ENCODE measurements at places on chromosomes 4 and X. TPM values are rescaled to one million over a fixed set of nuclear protein-coding genes. Genes with fewer than 3 reads are reported as not detected.
A peak's percentile ranks its signal among the peaks of the same experiment; 100 is the strongest.

DNA sequence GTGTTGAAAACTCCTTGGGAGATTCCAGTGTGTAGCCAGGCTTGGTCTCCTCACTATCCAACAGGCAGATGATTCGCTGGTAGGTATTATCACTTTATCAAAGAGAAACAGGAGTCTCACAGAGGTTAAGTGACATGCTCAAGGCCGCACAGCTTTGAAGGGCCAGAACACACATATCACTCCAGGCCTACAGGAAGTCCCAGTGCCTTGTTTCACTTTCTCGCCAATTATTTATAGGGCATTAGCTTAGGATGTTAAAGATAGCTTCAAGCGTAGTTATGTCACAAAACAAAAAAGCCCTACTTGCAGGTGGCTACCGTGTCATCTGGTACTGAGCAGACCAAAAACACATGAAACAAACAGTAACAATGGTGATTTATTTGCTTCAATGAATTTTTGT, 13.2 kb downstream of the ATP8A1 start:
- DNase-seq: no peak

- no peak for DNase-seq
Measured at GRCh38 chrX:153673428-153674218, at the start of gene PNCK. PNCK (minus strand) TSS chrX:153673813; CDS start chrX:153673076, 737 bp downstream.

GRCh38 chrX:40272141-40272540, 174.4 kb upstream of the BCOR start:
- no peak for DNase-seq

DNA sequence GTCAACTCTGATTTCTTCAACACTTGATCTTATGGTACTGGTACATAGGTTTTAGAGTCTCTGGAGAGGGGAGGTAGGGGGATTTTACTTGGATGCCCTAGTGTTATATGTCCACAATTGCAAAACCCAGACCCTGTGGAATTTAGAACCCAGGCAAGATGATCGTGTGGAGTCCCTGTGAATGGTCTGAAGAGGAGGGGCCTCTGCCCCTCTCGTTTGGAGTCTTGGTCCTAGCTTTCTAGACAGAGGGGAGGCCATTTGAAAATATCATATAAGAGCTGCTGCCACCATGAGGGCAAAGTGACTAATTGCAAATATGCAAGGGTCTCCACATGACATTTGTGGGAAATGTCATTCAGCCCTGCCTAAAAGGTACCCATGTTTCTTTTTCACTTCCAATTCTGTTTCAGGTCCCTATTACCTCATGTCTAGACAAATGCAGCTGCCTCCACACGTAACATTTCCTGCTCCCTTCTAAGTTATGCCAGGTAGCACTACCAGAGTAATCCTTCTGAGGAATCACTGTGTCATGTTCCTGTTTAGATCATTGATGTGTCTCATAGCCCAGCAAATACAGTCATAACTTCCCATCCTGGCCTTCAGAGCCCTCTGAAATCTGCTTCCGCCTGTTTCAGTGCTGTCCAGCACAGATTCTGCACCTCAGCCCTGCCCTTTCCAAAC, 126.8 kb downstream of the KLHL8 start:
- peak; percentile 44 for DNase-seq

GRCh38 chrX:87516717-87517121, 883 bp upstream of the KLHL4 start:
- DNase-seq: no peak

GRCh38 chr4:114698231-114698630, 99.6 kb downstream of the UGT8 start:
- DNase-seq: no peak

DNA sequence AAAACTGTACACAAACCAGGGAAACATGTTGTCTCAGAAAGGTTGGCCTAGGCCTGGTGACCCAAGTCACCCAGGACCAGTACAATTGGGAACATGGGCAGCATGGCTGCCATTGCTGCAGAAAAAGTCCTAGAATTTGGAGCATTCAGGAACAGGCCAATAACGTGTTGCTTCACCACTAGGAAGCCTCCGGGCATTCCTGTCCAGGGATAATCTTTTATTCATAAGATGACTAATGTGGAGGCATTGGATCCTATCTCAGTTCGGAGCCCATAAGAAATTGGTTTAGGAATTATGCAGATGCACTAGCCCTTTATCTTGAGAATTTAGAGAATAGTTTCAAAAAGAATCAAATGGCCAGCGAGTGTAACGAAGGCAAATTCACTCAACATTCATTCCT, 242.8 kb upstream of the NDST4 start:
- no peak for DNase-seq

DNA sequence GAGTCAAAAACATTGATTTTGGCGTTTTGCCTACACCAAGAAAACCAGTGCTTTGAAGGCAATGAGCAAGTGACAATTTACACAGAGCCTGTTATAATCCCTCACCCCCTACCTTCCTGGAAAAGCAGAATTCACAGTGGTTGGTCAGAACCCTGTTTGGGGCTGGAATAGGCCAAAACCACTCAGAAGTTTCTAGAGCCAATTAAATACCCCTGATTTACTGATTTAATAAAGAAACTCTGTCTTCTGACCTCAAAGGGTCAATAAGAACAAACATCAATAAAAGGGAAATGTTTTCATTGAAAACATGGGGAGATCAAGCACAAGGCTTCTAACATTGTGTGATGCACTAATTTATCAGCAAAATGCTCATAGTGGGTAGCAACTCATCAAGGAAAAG, 116.3 kb downstream of the UNC5C start:
- no peak for DNase-seq

DNA sequence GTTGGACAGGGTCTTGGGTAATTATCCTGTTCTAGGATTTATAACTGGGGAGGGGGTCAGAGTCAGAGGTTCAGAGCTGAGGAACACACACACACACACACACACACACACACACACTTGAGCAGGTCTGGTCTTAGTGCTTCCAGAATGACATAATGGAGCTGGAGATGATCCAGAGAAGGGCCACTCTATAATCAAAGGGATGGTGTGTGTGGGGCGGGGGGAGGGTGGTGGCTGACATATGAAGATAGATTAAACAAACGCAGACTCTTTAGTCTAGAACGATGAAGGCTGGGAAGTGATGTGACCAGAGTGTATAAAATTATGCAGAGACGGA, 434 bp upstream of the TMEM255A start:
- DNase-seq: no peak

VCX3A gene
- not detected for total RNA-seq

ERAS gene
- total RNA-seq: not detected

MAPK10 gene
- 4.8 TPM for total RNA-seq

EOLA1 gene
- 24.4 TPM for total RNA-seq

NAT8L gene
- 0.39 TPM for total RNA-seq

RTL3 gene
- total RNA-seq: 0.19 TPM

FATE1 gene
- not detected for total RNA-seq
